ENCODE measurements at places on chromosomes 5 and 9. TPM values are rescaled to one million over a fixed set of nuclear protein-coding genes. Genes with fewer than 3 reads are reported as not detected.
A peak's percentile ranks its signal among the peaks of the same experiment; 100 is the strongest.

GRCh38 chr5:82419559-82420332, 141.6 kb upstream of the RPS23 start:
- no peak for DNase-seq

GRCh38 chr9:85995097-85995496, 54.2 kb downstream of the NAA35 start:
- DNase-seq: no peak

DNA sequence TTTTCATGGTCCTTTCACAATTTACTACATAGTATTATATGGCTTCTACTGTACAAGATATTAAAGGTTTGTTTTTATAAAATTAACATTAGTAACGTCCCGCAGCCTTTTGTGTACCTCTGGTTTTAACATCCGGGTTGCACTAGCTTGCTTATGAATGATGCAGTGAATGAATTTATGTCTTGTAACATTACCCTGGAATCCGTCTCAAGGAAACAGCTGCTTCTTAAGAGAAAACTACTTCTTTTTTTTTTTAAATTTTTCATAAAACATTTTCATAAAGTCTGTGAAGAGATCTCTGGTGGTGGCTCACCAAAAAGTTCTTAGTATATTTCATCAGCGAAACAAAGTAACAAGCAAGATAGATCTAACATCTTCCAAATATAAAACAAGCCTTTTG, 23.6 kb downstream of the MARCHF3 start:
- no peak for DNase-seq

DNA sequence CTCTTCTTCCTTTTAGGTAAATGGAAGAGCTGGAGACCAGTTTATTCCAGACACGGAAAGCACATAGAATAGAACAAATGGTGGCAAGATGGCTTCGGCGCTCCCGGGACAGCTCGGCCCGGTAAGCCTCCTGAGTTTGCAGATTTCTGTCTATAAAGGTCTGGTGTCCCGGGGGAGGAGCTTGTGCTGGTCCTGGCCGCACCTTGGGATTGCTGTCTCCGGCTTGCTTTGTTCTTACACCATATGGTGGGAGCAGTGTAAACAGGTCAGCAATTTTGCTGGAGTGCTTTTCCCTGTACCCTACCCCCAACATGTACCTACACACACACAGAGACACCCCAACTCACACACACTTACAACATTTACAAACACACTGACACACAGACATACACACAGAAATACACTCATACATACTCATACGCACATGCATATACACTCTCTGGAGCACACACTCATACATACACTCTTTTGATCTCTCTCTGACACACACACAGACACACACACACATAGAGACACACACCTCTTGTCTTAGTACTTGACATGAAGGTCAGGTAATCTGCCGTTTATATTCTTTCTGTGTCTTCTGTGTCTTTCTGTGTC, 42.0 kb downstream of the FRMPD1 start:
- DNase-seq: no peak

GRCh38 chr5:145393426-145393825, 441.7 kb downstream of the PRELID2 start:
- DNase-seq: no peak

DNA sequence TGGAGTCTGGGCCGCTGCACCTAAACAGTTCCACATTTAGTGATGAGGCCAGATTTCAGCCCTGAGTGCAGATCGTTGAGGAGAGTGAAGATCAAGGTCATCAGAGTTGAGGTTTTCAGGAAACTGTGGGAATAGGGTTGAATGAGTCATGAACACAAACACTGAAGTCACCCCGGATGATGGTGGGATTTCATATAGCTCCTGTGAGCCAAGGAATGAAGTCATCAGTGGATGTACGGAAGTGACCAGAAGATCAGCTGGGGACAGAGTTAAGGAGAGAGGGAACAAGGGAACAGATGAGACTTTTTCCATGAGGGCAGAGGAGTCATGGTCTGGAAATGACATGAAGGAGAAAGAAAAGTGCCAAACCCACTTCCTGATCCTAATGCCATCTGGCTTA, 36.5 kb downstream of the PALM2AKAP2 start:
- no peak for DNase-seq

- DNase-seq: no peak
Measured at GRCh38 chr5:152527358-152528052, 122.4 kb upstream of the NMUR2 start.

DNA sequence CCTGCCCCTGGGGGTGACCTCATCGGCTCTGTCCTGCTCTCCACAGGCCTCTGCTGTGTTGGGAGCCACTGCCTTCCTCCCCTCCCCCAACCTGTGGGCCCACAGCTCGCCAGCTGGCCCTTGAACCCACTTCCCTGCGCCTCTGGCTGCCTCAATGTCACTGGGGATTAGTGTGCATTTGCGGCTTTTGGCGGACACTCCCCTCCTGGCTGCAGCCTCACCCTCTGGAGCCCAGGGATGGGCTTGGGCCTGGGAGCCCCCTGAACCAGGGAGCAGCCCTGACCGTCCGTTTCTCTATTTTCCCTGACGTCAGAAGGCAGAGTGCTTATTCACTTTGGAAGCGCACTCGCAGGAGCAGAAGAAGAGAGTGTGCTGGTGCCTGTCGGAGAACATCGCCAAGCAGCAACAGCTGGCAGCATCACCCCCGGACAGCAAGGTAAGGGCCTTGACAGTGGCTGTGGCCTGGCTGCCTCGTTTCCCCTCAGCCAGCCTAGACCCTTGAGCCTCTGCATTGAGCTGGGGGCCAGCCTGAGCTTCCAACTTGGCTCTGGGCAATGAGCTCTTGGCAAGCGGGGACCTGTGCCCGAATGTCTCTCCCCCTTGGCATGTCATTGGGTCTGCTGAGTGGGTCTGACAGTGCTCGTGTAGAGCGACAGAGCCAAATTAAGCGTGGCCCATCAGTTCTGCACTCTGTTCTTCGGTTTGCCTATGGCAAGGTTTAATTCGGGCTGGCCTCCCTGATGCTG, 73.1 kb downstream of the RGS3 start:
- DNase-seq: no peak

- DNase-seq: no peak
Measured at GRCh38 chr9:35548571-35548970, 56.5 kb upstream of the TESK1 start.

GRCh38 chr5:5183933-5184332, 43.8 kb downstream of the ADAMTS16 start:
- DNase-seq: no peak

DNA sequence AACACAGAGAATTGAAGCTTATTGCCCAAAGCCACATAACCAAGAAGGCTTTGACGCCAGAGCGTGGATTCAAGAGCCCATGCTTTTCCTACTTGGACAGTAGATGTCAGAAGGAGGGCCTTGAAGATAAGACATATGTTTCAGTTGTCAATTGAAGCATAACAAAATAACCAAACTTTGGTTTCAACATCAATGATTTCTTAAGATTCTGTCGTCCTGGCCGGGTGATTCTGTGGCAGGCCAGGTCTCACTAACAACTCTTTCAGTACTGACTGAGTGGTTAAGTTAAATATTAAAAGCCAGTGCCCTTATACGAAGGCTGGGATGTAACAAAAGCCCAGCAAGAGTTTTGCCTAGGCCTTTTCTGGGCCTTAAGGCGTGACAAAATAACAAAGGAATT, 94.0 kb downstream of the RCL1 start:
- peak; percentile 26 for DNase-seq

DNA sequence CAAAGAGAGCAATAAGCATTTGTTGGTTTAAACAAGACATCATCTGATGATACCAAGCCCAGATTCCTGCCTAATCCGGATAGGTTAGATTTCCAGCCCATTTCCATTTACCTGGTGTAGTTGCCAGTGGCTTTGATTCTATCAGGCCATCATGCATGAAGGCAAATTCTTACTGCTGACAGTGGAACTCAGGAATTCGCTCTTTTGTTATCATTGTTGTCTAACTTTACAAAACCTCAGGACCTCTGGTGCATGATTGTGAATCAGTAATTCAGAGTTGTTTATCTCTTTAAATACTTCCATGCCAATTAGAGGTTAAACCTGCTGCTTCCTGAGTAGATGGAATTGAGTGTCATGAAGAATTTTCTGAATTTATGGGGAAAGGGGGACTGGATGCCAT, 76.5 kb downstream of the C9orf152 start:
- no peak for DNase-seq

DNA sequence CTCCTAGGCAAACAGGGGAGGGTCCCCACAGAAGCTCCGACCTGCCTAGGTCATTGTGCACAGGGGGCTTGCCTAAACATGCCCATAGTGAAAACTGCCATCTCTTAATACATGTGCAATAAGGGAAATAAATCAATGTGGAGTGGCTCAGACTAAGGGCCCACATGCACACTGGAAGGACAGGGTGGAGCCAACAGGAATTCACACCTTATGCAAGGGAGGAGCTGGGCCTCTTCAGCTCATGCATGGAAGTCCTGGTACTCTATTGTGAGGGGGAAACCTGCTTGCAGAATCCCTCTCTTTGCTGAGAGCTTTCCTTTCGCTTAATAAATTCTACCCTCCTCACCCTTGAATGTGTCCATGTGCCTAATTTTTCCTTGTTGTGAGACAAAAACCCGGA, 815.8 kb downstream of the EFNA5 start:
- no peak for DNase-seq

DNA sequence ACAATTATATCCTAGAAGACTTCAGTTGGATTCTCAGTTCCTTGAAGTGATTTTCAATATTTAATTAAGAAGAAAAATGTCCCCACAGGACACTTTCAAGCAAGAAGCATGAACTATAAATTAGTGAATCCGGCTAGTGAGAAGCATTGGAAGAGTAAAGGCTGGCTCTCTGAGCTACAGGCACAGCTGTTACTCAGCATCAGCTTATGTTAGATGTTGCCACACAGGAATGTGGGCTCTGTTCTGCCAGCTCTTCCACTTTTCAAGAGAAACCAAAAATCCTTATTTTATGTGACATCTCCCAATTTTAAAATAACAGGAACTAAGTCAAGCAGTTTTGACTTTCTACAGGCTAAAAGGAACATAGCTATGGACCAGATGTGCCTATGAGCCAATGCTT, 14.9 kb downstream of the ZNF474 start:
- no peak for DNase-seq

- DNase-seq: no peak
Measured at GRCh38 chr9:134964271-134965055, 46.8 kb upstream of the FCN1 start.

DNA sequence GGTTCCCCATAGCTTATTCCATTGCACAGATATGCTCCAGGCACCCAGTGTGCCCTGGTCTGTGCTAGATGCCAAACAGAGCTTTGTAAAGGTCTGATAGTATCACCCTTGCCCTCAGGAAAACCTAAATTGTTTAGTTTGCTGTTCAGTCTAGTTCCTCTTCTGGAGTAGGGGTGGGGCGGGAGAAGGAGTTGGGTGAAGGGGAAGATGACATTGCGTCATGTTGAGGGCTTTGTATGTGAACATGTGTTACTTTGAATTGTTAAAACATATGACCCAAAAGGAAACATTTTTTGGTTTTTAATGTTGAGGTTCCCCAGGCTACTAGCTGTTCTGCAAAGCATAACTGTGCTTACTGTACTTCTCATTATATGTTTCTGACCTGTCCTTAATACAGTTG, 40.6 kb downstream of the HACD4 start:
- no peak for DNase-seq

DNA sequence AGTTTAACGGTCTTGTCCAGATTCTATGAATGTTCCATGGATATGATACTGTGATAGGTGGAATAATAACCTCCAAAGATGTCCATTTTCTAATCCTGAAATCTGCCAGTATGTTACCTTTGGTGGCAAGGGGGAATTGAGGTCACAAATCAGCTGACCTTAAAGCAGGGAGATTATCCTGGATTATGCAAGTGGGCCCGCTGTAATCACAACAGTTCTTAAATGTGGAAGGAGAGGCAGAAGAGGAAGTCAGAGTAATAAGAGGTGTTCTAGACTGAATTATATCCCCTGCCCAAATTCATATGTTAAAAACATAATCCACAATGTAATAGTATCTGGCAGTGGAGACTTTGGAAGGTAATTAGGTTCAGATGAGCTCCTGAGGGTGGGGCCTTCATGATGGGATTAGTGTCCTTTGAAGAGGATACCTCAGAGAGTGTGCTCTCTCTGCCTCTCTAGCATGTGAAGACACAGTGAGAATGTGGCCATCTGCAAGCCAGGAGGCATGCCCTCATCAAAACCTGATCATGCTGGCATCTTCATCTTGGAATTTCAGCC, 47.6 kb upstream of the ZFAND5 start:
- no peak for DNase-seq

- DNase-seq: no peak
Measured at GRCh38 chr5:148615644-148616275, 38.6 kb downstream of the HTR4 start.

DNA sequence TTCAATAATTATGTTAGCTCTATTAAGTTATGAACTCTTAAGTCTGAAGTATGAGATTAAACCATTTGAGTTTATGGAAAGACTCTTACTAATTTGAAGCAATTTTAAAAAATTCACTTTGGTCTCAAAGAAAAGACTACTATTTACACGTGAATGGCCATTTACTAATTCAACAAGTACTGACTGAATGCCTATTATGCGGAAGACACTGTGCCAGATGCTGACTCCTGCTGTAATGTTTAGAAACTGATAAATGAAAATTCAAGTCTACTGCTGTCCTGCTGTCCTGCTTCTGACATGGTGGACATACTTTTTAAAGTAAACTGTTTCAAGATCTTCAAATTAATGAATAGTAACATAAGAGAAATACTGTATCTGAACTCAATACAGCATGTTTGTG, 116.2 kb downstream of the MPDZ start:
- DNase-seq: no peak

- DNase-seq: no peak
Measured at GRCh38 chr5:32225445-32225844, 51.3 kb upstream of the GOLPH3 start.

DNA sequence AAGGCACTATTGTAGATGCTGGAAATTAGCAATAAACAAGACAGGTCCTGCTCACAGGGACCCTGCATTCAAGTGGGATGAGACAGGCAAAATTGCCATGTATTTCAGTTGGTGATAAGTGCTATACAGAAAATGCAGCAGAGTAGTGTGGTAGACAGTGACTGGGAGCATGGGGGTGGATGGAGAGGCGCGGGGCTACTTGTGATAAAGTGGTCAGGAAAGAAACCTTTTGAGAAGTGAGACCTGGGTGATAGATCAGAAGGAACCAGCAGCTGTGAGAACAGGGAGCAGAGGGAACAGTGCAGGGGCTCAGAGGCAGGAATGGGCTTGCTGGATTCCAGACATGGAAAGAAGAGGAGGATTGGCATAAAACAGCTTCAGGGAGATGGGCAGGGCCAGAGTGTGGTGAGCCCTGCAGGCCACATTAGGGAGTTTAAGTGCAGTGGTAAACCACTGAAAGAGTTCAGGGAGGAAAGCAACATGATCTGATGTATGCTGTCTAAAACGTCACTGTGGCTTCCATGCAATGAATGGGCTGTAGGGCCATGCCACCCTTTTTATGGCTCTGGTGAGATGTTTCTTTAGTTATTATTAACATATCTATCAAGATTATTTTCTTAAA, 7.3 kb downstream of the CRHBP start:
- no peak for DNase-seq

The AKNA gene
- 10.8 TPM for polyA plus RNA-seq

The GRM6 gene
- polyA plus RNA-seq: 0.49 TPM

The FOXD4L5 gene
- 0.11 TPM for polyA plus RNA-seq

The LRRC70 gene
- 7.8 TPM for polyA plus RNA-seq

The SPINK6 gene
- not detected for polyA plus RNA-seq

The CDH6 gene
- 63.9 TPM for polyA plus RNA-seq

The ROR2 gene
- 20.2 TPM for polyA plus RNA-seq

The C5orf52 gene
- polyA plus RNA-seq: not detected

The ZNF658 gene
- polyA plus RNA-seq: 11.1 TPM

The CLIC3 gene
- polyA plus RNA-seq: 1.4 TPM

The FAM13B gene
- 58.7 TPM for polyA plus RNA-seq

The ARHGAP26 gene
- 10.9 TPM for polyA plus RNA-seq

The NR4A3 gene
- 0.50 TPM for polyA plus RNA-seq

The ZNF483 gene
- 2.6 TPM for polyA plus RNA-seq

The OR1Q1 gene
- polyA plus RNA-seq: not detected

The TAF1L gene
- polyA plus RNA-seq: 0.08 TPM
